ENCODE measurements at places on chromosomes 5 and 9.

- no peak for DNase-seq
These were observed 3.7 kb downstream of the ANXA2R start for GRCh38 chr5:43036409-43036808.

DNA sequence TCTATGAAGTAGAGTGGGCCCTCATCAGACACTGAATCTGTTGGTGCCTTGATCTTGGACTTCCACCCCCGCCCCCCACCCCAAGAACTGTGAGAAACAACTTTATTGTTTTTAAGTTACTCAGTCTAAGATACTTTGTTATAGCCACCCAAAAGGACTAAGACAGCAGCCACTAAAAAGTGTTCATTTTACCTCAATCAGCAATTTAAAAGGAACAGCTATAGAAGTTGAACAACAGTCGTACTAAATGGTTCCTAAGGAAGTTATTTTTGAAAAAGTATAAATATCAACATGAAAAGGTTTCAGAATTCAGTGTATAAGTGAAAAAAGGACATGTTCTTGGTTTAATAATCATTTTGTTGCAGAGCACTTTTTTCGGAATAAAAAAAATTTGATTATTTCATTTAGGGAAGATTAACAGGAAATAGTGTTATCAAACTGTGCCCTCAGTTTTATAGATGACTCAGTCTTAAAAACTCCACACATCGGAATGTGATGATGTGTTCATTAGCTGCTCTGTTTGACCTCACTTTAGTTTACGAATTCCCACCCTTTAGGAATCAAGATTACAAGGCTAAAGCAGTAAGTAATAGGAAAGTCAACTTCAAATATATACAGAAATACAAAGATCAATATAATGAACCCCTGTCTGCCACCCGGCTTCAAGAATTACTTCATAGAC lies 71.2 kb downstream of the MTAP start:
- DNase-seq = no peak

- no peak for DNase-seq
These were observed 31.9 kb upstream of the BOD1 start for GRCh38 chr5:173648308-173648866.

DNA sequence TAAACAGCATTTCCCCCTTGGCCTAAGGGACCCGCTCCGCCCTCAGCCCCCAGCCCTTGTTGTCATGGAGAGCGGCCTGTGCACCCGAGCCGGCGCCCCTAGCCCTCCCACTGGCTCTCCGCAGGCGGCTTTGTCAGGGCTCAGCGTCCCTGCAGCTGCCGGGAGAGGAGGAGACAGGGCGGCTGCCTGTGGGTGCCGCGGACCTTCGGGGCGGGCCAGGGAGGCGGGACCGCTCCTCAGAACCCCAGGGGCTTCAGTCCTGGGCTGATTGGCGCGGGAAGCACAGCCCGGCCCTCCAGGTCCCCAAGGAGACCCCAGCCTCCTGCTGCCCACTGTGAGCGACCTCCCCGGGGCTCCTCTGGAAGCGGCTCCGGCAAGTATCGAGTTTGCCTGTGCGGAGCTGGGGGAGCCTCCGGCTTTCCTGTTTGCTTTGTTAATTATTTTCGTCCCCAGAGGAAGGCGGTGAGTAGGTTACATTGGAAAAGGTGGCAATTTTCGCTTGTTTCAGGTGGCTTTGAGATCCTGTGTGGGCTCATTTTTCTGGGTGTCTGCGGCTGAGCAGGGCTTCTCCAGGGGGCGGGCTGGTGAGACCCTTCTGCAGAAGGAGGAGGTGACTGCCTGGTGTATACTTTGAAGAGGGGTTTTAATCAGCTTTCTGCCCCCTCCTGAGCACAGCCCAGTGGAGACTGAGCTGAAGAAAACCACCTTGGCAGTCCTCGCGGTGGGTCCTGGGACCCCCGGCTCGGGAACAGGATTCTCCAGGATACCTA lies at the start of gene FGD3:
TSS of gene FGD3 (plus strand) at position 256 of the 770 bp plus-strand sequence. CDS start 28,734 bp downstream, outside the sequence.
- peak; percentile 4 for DNase-seq

DNA sequence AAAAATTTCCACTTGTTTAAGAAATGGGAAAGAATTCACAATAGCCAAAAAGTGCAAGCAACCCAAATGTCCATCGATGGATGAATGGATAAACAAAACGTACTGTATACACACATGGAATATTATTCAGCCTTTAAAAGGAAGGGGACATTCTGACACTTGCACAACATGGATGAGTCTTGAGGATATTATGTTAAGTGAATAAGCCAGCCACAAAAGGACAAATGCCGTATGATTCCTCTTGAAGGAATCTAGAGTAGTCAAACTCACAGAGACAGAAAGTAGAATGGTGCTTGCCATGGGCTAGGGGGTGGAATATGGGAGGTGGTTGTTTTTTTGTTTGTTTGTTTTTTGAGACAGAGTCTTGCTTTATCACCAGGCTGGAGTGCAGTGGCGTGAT lies 3.8 kb upstream of the ATP6V0E1 start:
- DNase-seq = no peak

DNA sequence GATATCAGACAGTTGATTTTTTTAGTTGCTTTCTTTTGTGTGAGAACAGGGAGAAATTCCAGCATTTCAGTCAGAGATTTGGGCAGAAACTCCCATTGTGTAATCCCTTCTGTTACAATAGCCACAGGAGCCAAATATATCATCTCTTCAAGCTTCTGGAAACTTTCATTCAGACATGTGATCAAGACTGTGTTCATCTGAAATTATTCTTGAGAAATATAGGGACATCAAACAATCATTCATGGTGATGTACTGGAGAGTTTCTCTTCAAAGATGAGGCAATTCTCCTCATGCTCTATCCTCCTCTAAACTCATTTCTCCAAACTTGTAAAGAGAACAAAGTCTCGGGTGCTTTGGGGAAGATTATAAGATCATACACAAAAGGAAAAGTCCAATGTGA lies 35.2 kb upstream of the CSNK1G3 start:
- DNase-seq = no peak

GRCh38 chr9:115229496-115229895 lies 111.5 kb upstream of the TNC start:
- no peak for DNase-seq

GRCh38 chr5:82605441-82605973 lies 327.4 kb upstream of the RPS23 start:
- DNase-seq = no peak

GRCh38 chr5:5290674-5291334 lies 131.7 kb upstream of the ICE1 start:
- no peak for DNase-seq

DNA sequence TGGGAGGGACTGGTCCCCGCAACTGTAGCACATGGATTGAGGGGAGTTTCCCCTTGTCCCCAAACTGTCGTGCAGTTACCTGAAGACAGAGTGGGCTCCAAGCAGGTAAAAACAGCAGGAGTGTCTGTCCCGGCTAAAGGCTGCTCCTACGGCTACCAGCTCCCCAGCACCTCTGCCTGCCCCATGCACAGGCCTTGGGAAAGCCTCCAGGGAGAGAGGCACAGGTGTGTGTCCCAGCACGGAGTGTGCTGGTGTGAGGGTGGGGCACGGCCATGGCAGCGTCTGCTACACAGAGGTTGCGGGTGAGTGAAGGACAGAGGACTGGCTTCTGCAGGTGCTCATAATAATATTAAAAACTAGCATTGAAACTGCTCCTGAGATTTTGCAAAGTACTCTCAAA lies 30.4 kb downstream of the STC2 start:
- no peak for DNase-seq

- no peak for DNase-seq
These were observed 70.8 kb upstream of the SMIM23 start for GRCh38 chr5:171714851-171715250.

DNA sequence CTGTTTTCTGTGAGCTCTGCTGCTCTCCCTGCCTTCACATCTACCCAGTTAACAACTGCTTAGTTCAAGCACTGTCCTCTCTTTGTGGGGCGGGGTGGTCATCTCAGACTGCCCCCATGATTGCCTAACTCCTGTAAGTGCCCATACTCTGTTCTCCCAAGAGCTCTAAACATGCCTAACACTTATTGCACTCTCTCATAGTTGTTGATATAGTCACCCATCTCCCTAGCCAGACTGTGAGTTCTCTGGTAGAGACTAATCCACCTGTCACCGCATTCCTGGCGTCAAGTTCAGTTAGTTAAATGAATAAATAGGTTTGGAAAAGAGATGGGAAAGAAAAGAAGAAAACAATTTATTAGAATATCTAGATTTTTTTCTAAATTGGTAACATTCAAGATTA lies 18.3 kb upstream of the MUSK start:
- no peak for DNase-seq

GRCh38 chr5:72507231-72507906 lies at the start of gene ZNF366:
ZNF366 (minus strand) TSS chr5:72507410; CDS start chr5:72461496, 45,914 bp downstream.
- no peak for DNase-seq

GRCh38 chr5:153080940-153081339 lies 409.5 kb upstream of the GRIA1 start:
- DNase-seq = no peak

- DNase-seq = no peak
These were observed 25.1 kb downstream of the BARX1 start for GRCh38 chr9:93930070-93930469.

- DNase-seq = no peak
These were observed 310.7 kb downstream of the ASTN2 start for GRCh38 chr9:117104206-117104605.

- no peak for DNase-seq
These were observed 19.7 kb downstream of the FNBP1 start for GRCh38 chr9:130023144-130023787.

GRCh38 chr5:154251529-154251928 lies 61.0 kb downstream of the GALNT10 start:
- no peak for DNase-seq

GRCh38 chr5:52800394-52801213 lies 12.9 kb downstream of the ITGA1 start:
- DNase-seq = peak; percentile 64

GRCh38 chr9:31302620-31303418 lies 1081.6 kb upstream of the ACO1 start:
- DNase-seq = no peak

- no peak for DNase-seq
These were observed 4.3 kb upstream of the SQSTM1 start for GRCh38 chr5:179816401-179816795.

GRCh38 chr5:138901716-138902115 lies 26.6 kb upstream of the LRRTM2 start:
- DNase-seq = peak; percentile 23

DNA sequence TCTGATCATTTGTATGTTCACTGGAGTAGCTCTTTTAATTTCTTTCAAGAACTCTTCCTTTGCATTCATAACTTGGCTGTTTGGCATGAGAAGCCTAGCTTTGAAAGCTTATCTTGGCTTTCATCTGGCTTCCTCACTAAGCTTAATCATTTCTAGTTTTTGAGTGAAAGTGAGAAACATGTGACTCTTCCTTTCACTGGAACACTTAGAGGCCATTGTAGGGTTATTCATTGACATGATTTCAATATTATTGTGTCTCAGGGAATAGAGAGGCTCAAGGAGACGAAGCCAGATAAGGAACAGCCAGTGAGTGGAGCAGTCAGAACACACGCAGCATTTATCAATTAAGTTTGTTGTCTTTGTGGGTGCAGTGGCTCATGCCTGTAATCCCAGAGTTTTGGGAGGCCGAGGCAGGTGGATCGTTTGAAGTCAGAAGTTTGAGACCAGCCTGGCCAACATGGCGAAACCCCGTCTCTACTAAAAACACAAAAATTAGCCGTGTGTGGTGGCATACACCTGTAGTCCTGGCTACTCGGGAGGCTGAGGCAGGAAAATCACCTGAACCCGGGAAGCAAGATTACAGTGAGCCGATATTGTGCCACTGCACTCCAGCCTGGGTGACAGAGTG lies 98.3 kb downstream of the UGCG start:
- no peak for DNase-seq

- DNase-seq = no peak
These were observed 18.1 kb upstream of the ZNF484 start for GRCh38 chr9:92895812-92896436.

DNA sequence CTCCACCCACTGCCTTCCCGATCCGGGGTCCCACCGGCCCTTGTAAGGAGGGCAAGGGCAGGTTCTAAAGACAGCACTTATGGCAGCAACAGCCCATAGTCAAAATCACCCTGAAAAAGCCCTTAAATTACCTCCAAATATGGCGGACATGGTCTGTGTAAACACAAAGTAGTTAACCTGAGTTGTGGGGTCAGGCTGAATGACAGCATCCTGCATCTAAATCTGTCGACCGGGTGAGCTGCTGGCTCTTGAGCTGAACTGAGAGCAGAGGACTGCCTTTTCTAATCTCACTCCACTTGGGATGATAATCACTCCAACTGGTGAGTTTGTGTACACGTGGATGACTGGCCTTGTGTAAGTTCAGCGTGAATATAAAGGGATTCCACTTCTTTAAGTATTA lies 249.6 kb downstream of the DENND1A start:
- DNase-seq = no peak

GRCh38 chr5:91189480-91190313 lies 193.4 kb downstream of the ARRDC3 start:
- no peak for DNase-seq

- DNase-seq = no peak
These were observed 423.6 kb downstream of the IRX1 start for GRCh38 chr5:4019009-4019769.

DNA sequence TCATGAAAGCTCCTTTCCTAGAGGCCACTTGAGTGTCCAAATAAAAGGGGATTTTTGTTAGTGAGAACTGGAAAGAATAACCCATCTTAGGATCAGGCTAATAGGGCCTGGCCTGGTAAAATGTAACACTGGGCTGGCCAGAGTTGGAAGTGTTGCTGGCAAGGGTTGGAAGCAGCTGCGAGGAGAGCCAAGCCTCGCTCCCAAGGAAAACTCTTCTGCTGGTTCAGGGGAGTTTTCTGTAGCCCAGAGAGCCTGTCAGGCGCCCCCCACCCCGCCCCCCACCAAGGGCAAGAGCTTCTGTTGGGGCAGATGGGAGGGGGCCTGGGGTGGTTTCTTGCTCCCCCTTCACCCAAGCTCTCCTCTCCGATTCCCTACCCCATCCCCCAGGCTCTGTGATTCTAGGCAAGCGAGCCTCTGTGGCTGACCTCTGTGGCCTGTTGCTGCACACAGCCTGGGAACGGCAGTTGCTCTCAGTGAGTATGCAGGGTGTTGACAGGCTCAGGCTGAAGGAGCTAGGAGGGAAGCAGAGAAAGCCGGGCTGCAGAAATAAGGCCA lies 547.8 kb downstream of the CCDC171 start:
- no peak for DNase-seq
